Smooth muscle cell of the brain vasculature (primary cell): ENCODE measurements at places on chromosomes 3 and 15.

- no peak for DNase-seq
Measured at GRCh38 chr3:135229018-135229495, 434.0 kb downstream of the EPHB1 start.

GRCh38 chr3:13654330-13655060 lies 105.6 kb downstream of the FBLN2 start:
- no peak for DNase-seq

DNA sequence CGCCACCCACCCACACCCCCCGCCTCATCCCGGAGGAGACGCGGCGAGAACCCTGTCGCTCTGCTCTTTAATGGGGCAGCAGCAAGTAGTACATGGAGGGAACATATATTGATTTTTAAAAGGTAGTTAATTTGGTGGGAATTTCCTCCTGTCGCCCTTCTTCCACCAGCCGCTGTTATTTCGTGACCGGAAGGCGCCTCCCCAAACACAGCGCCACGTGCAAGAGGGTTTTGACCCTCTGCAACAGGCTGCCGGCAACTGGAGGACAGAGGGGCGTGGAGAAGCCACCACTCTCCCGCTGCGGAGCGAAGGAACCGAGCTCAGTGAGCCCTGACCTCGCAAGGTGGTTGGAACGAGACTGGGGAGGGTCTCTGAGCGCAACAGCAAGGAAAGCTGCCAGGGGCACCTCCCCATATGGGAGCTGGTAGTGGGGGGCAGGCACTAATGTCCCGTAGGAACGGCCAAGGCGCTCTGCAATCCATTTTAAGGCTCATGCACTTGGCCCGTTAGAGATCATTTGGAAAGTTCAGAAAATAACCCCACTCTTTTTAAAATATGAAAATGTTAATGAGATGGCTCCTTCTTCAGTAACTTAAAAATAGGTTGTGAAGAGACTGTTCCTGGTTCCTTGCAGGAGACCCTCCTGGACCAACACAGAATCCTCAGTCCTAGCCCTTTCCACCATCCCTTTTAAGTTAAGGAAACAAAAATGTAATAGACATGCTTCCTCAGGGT lies 4.3 kb downstream of the ONECUT1 start:
- no peak for DNase-seq

DNA sequence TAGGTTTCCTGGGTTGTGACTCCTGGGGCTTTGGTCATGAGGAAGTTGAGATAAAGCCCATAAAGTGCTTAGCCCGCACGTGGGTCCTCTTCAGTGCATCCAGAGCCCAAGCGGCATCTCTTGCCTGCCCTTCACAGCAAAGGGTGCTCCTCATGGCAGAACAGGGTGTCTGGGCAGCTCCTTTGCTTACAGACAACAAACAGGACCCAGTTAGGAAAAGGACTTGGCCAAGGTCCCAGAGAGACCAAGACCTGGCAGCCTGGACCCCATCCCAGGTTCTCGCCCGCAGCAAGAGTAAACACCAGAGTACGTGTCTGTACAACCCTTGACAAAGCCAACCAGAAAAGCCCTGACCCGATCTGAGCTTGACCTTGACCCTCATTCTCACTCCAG lies 27.0 kb downstream of the ALS2CL start:
- DNase-seq: no peak

- no peak for DNase-seq
Measured at GRCh38 chr3:28291577-28291976, 50.2 kb downstream of the CMC1 start.

DNA sequence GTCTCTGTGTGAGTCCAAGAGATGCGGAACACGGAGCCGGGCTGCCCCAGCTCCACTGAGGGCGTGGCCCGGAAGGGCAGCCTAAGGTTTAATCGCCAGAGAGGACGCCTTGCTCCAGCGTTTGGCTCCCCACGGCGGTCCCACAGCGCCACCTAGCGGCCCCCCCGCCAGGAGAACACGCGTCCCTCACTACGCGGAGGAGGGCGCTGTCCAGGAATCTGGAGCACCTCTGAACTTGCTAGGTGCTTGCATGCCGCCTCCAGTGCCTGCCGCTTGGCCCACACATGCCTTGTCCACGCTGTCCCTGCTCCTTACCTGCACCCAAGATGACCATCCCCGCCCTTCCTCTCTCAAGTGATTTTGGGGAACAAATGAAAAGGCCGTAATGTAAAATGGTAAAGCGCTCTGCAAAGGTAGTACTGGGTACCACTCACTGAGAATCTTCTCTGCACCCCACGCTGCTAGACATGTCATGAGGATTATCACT lies 14.4 kb upstream of the MRPS22 start:
- DNase-seq: no peak

DNA sequence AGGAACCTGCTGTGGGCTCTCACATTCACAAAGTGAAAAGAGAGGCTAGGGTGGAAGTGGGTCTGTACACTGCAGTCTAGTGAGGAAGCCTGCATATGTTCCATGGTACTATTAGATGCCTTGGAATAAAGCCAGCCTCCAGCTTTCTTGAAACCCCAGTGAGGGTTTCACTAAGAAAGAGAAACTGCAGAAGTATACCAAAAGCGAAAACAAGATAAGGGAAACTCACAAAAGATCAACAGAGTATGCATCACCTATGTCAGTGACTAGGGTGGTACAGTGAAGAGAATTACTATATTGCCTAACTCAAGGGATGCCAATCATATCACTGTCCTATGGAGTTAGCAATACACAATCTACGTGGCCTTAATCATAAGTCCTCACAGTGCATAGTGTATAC lies 212.5 kb upstream of the GADL1 start:
- no peak for DNase-seq

GRCh38 chr15:81000144-81000623 lies 539 bp upstream of the TLNRD1 start:
- no peak for DNase-seq

DNA sequence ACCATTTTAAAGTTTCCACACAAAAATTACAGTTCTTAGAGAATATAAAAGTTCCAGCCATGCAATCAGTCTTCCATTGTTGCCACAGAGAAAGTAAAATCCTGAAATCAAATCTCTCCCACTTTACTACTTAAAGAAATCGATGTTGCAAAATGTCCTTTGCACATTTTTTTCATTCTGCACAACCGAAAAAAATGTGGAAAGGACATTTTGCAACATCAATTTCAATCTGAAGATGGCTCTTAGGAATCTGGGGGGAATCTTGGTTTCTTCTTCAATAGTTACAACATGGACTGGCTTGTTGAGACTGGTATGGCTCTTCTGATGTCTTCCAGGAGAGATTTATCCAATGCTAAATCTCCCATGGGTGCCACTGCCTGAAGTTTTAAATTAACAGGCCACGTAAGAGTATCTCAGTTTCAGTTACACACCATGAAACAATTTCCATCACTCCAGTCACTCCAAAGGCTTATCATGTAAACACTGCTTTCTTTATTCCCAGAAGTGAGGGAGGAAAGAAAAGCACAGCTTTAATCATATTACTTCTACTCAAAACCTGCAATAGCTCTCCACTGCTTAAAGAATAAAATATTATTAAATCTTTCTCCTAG lies 55.8 kb upstream of the CTNNB1 start:
- no peak for DNase-seq

DNA sequence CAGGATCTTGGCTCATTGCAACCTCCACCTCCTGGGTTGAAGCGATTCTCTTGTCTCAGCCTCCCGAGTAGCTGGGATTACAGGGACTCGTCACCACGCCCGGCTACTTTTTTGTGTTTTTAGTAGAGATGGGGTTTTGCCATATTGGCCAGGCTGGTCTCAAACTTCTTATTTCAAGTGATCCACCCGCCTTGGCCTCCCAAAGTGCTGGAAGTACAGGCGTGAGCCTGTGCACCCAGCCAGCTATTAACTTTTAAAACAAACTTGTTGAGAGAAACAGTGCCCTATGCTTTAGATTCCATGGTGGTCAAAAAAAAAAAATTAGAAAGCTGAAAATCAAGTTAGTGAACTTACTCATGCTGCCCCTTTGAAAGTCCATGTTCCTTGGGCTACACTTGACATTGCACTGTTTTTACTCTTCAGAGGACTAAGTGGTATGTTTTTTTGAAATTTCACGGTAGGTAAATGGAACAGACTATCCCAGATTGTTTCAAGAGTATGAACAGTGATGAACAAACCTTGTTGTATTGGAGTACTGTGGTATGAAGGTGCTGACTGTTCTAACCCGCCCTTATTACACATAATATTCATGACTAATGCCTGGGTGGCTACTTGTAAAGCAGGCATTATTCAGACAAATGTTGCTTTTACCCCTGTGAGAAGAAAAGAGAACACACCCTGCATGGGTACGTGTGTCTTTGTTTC lies 206.9 kb downstream of the KLHL25 start:
- DNase-seq: no peak

GRCh38 chr15:73688455-73688854 lies 4.3 kb downstream of the CD276 start:
- no peak for DNase-seq

DNA sequence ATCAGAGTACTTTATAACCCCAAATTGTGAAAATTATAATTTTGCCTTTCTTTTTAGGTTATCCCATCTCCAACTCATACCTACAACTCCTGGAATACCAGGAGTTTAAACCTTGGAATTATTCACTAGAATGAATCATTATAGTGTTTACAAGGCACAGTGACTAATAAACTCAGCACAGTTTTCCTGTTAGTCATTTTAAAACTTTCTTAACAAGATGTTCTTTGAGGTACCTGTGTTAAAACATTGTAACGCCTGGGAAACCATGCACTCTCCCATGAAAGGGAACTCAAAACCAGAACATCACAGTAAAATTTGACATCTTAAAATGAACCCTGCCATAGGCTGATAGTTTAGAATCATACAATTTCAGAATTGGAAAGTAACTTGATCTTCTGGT lies 132.4 kb upstream of the OSTN start:
- DNase-seq: no peak

GRCh38 chr15:53963801-53964200 lies 14.4 kb upstream of the UNC13C start:
- no peak for DNase-seq

- no peak for DNase-seq
Measured at GRCh38 chr15:50077651-50078050, 41.4 kb downstream of the ATP8B4 start.

GRCh38 chr3:184739594-184740505 lies 28.0 kb upstream of the MAGEF1 start:
- no peak for DNase-seq

DNA sequence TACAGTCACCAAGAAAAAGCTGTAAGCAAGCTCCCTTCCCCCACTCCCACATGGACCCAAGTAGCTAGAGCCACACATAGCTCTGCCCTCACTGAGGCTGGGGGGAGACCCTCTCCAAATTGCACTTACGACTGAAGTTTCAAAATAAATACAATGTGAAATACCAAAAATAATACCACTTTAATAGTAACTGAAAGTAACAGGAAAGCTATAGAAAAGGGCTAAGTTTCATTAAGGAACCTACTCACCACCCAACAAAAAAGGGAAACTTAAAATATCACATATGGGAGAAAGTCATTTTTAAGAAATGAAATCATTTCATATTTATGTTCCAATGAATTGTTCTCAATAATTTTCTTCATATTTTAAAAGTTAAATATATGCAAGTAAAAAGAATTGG lies 130.4 kb upstream of the UBE2E2 start:
- no peak for DNase-seq

- no peak for DNase-seq
Measured at GRCh38 chr15:33801954-33802353, 166.3 kb upstream of the CHRM5 start.

GRCh38 chr3:150296123-150296735 lies 111.9 kb upstream of the TSC22D2 start:
- no peak for DNase-seq

- DNase-seq: no peak
Measured at GRCh38 chr3:133274477-133274876, 125.4 kb upstream of the BFSP2 start.

DNA sequence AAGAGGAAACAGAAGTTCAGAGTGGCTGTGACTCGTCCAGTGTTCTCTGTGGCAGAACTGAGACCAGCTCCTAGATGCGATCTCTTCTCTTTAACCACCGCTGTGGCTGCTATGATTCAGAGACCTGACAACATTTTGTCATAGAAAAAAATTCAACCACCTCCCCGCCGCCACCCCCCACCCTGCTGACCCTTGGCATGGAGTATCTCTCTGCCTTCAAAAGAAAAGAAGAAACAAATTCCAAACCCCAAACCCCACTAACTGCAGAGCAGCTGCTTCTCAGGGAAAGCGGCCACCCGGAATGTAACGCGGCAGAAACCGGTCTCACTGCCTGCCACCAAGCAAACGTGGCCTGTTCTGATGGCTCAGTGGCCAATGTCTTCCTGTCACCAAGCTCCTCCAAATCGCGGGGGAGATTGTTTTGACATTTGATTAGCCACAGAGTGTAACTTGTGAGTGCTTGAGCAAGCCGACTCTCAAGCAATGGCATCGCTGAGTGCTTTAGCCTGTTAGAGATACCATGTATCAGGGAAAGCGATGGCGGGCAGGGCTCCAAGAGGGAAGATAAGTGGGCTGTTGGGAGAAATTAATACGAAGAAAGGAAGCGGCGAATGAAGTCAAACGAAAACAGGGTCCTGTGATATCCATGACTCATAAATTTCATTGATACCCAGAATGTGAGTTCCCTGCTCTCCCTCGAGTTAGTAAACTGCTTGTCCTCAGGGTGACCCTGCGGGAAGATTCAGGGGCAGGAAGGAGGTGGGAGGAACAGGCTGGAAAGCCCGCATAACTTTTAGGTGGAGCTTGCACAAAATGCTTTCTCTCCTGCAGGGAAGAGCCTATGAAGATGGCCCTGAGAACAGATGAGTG lies 44.8 kb upstream of the TLE3 start:
- DNase-seq: no peak
